ENCODE measurements at places on chromosomes 16 and 17. TPM values are rescaled to one million over a fixed set of nuclear protein-coding genes. Genes with fewer than 3 reads are reported as not detected.

GRCh38 chr17:29789196-29790170 lies 140.5 kb downstream of the SSH2 start:
- peaks cover 3% of the 10 kb centered on the region for H3K4me1 ChIP-seq
- no peaks in the 10 kb centered on the region for H3K27me3 ChIP-seq
- H3K36me3 ChIP-seq, result no peaks in the 10 kb centered on the region
- H3K27ac ChIP-seq, result no peak overlapping the region

The HOXB7 gene
- total RNA-seq, result 45.4 TPM

GRCh38 chr17:82343560-82343959 lies 10.0 kb upstream of the SECTM1 start:
- no peaks in the 10 kb centered on the region for H3K4me1 ChIP-seq
- H3K27ac ChIP-seq, result no peak overlapping the region
- H3K4me3 ChIP-seq, result no peak overlapping the region
- no peaks in the 10 kb centered on the region for H3K36me3 ChIP-seq
- no peaks in the 10 kb centered on the region for H3K27me3 ChIP-seq

The RABEP1 gene
- total RNA-seq, result 47.6 TPM

DNA sequence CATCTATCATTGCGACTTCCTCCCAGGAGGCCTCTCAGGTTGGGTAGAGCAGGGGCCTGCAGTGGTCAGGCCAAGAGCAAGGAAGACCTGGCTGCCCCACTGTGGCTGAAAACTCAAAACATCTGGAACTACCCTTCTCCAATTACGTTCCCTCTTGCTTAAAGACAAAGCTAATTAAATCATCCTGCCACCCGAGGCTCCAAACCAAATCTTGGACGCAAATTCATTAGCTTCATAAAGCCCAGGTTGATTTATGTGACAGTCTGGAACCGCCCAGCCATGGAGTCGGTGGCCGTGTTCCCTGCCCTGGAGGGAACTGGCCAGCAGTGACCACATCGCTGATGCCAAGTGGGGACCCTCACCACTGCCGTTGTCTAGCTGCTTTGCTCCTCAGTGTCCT lies 21.4 kb downstream of the GRIN2C start:
- H3K27ac ChIP-seq, result no peak overlapping the region
- H3K4me1 ChIP-seq, result no peaks in the 10 kb centered on the region
- H3K36me3 ChIP-seq, result no peaks in the 10 kb centered on the region
- no peaks in the 10 kb centered on the region for H3K27me3 ChIP-seq

The ABCA3 gene
- 35.5 TPM for total RNA-seq

DNA sequence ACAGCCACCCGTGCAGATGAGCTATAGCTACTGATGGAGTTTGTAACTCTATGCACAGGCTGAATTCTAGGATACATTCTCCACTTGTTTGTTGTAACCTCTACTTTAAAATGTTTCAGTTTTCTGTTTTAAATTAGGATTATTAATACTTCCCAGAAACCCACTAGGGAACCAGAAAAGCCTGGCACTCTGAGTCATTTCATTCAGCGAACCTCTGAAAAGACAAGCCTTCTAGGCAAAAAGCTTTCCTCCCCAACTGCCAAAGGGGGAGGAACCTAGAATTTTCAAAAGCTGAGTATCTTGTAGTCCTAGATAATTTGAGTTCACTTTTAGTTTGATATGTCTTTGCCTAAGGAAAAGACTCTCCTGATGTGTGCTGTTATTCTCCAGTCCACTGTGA lies 43.2 kb downstream of the GOSR1 start:
- H3K4me3 ChIP-seq, result no peak overlapping the region
- no peaks in the 10 kb centered on the region for H3K4me1 ChIP-seq
- no peak overlapping the region for H3K27ac ChIP-seq
- no peaks in the 10 kb centered on the region for H3K27me3 ChIP-seq

GRCh38 chr16:29961479-29962343 lies at the start of gene TMEM219:
Gene TMEM219 (plus strand): TSS chr16:29962079. CDS start chr16:29963144, 1,065 bp downstream.
- H3K27ac ChIP-seq, result peak within 1 kb of the TSS; percentile 83
- H3K27me3 ChIP-seq, result no peaks in the 10 kb centered on the region
- no peaks in the 10 kb centered on the region for H3K36me3 ChIP-seq
- H3K4me1 ChIP-seq, result peaks cover 3% of the 10 kb centered on the region
- peak within 1 kb of the TSS; percentile 86 for H3K4me3 ChIP-seq

- no peak overlapping the region for H3K27ac ChIP-seq
- no peaks in the 10 kb centered on the region for H3K4me1 ChIP-seq
- no peak for DNase-seq
- H3K4me3 ChIP-seq, result no peak overlapping the region
- no peaks in the 10 kb centered on the region for H3K27me3 ChIP-seq
These were observed 269.1 kb downstream of the FTO start for GRCh38 chr16:53973021-53973420.

- peaks cover 16% of the 10 kb centered on the region for H3K36me3 ChIP-seq
- no peaks in the 10 kb centered on the region for H3K4me1 ChIP-seq
- H3K4me3 ChIP-seq, result no peak overlapping the region
- no peak overlapping the region for H3K27ac ChIP-seq
- DNase-seq, result no peak
These were observed 11.4 kb downstream of the ACSF3 start for GRCh38 chr16:89104930-89105571.

DNA sequence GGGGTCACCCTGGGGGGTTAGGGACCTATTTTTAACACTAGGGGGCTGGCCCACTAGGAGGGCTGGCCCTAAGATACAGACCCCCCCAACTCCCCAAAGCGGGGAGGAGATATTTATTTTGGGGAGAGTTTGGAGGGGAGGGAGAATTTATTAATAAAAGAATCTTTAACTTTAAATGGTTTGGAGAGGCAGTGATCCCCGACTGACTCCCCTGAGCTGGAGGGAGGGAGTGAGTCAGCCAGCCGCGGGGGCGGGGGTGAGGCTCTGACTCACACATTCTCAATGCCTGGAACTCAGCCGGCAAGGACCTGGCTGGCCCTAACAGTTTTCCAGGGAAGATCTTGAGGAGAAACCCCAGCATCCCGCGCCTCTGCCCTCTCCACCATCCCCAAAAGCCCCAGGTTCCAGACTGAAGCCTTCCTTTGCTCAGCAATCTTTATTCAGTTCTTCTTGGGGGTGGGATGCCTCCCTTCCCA lies 1.5 kb downstream of the HCFC1R1 start:
- H3K36me3 ChIP-seq, result peaks cover 5% of the 10 kb centered on the region
- DNase-seq, result peak; percentile 88
- no peaks in the 10 kb centered on the region for H3K4me1 ChIP-seq
- peak overlapping the region; percentile 90 for H3K4me3 ChIP-seq

DNA sequence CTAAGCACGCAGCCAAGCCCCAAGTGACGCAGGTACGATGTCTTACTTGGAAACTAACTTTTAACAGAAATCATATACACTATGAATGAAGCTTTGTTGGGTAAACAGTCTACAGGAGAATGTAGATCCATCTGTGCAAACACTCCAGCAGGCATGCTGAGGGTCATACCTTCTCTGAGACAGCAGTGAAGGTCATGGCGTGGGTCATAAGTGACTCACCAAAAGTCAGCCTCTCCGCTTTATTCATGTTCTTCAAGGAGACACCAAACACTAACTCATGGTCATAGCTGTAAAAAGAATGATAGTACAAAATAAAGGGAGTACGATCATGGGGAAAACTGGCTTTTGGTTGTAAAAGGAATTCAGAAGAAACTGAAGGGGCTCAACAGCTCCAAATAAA lies 20.6 kb downstream of the BLMH start:
- H3K4me1 ChIP-seq, result no peaks in the 10 kb centered on the region
- DNase-seq, result no peak
- H3K27ac ChIP-seq, result no peak overlapping the region
- H3K27me3 ChIP-seq, result no peaks in the 10 kb centered on the region
- H3K4me3 ChIP-seq, result no peak overlapping the region

DNA sequence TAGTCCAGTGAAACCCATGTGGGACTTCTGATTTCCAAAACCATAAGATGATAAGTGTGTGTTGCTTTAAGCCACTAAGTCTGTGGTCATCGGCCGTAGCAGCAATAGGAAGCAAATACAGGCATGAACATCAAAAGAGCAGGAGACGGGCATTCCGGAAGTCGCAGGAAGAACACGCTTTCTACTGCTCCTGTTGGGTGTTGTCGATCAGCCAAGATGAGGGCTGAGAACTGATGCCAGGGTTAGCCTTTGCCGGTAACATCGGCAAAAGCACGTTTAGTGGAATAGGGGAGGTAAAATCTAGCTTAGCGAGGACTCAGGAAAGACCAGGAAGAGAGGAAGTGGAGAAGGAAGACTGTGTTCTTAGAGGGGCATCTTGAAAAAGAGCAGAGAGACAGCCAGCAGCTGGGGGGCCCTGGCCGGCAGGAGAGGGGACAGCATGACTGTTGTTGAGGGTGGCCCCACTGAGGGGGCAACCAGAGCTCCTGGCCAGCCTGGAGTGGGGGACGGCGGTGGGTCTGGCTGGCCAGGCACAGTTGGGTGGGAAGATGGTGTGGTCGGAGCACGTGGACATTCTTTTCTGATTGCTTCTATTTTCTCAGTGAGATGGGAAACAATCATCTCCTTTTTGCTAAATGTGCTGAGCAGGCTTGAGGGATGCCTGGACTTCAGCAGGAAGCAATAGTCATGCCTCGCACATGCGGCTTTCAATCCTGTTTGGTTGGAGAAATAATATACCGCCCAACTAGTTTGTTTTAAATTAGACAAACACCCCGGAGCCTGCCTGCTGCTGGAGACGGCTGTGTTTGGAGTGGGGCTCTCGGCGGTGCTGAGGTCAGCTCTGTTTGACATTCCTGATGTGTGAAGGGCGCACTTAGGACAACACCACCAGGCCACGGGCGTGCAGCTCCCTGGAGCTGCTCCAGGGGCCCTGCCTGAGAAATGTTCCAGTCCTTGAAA lies 109.9 kb downstream of the METRNL start:
- H3K27ac ChIP-seq, result no peak overlapping the region
- H3K36me3 ChIP-seq, result no peaks in the 10 kb centered on the region
- no peaks in the 10 kb centered on the region for H3K27me3 ChIP-seq

DNA sequence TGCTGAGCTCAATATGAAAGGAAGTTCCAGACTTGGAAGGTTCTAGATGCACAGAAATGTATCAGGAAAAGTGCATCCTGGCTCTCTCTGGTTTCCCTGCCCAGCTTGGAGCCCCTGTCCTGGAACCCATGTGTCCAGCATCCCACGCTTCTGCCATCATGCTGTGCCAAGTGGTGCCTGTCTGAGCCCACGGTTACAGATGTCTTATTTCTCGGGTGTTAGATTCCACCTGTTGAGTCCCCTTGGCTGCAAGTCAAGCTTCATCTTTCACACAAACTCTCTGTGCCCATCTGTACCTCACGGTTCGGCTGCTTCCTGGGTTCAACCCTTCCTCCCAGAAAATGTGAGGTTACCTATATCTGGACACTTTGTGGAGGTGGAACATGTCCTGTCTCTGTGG lies 22.5 kb downstream of the OR1D5 start:
- no peaks in the 10 kb centered on the region for H3K36me3 ChIP-seq
- H3K4me3 ChIP-seq, result no peak overlapping the region
- DNase-seq, result no peak
- no peaks in the 10 kb centered on the region for H3K27me3 ChIP-seq

DNA sequence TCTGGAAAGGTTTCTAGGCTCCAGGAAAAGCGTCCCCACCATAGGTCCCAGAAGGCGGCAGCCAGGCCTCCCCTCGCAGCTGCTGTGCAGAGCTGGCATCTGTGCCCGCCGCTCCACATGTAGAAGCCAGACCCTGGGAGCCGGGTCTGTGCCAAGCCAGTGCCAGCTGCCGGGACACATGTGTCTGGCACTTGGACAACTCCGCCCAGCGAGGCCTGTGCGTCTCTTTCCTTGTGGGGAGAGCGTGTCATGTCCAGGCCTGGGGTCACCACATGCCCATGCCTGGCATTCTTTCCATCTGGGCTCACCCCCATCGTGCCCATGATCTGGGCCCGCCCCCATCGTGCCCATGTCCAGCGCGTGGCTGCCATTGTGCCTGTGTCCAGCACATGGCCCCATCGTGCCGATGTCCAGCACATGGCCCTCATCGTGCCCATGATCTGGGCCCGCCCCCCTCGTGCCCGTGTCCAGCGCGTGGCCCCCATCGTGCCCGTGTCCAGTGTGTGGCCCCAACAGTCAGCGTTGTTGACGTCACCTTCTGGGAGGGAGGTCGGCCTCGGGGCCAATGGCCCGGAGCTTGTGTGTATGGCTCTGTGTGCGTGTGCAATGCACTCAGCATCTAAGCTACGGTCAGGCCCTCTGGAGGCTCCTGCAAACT lies 13.3 kb upstream of the ACSF3 start:
- no peaks in the 10 kb centered on the region for H3K36me3 ChIP-seq
- DNase-seq, result no peak
- no peak overlapping the region for H3K4me3 ChIP-seq
- no peak overlapping the region for H3K27ac ChIP-seq

The PRAC1 gene
- total RNA-seq, result not detected

DNA sequence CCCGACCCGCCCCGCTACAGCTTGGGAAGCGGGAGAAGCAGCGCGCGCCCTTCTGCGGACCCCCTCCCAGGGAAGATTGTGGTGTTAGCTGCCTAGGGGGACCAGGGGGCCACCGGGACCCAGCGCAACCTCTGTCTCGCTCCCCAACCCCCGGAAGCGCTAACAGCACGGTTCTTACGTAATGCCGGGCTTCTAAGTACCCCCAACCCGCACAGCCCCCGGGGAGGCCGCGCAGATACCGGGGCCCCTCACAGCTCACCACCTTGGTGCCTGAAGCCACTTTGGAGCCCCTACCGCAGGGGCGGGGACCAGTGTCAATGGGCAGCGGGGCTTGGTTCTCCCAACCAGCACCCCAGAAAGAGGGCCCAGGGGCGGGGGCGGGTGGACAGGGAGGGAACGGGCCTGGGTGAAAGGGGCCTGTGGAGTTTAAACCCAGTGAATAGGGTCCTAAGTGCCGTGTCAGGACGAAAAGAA lies 348 bp downstream of the MPP2 start:
- H3K4me3 ChIP-seq, result no peak overlapping the region
- H3K27me3 ChIP-seq, result no peaks in the 10 kb centered on the region
- H3K27ac ChIP-seq, result no peak overlapping the region
- H3K4me1 ChIP-seq, result peaks cover 14% of the 10 kb centered on the region
- H3K36me3 ChIP-seq, result no peaks in the 10 kb centered on the region
- peak; percentile 71 for DNase-seq

- H3K27ac ChIP-seq, result no peak overlapping the region
- H3K4me1 ChIP-seq, result no peaks in the 10 kb centered on the region
- no peak for DNase-seq
- H3K36me3 ChIP-seq, result peaks cover 4% of the 10 kb centered on the region
- H3K27me3 ChIP-seq, result no peaks in the 10 kb centered on the region
These were observed 2.2 kb downstream of the KIAA0753 start for GRCh38 chr17:6638046-6638908.

GRCh38 chr16:6545329-6545728 lies 787.3 kb upstream of the RBFOX1 start:
- no peaks in the 10 kb centered on the region for H3K36me3 ChIP-seq
- no peak for DNase-seq
- no peak overlapping the region for H3K27ac ChIP-seq
- H3K4me3 ChIP-seq, result no peak overlapping the region
- H3K27me3 ChIP-seq, result no peaks in the 10 kb centered on the region

Data from kidney (tissue), 22 donors.